CD4-positive, alpha-beta T cell treated with Interleukin-15 for 4 hours (primary cell): ENCODE measurements at places on chromosomes 6 and 20.

DNA sequence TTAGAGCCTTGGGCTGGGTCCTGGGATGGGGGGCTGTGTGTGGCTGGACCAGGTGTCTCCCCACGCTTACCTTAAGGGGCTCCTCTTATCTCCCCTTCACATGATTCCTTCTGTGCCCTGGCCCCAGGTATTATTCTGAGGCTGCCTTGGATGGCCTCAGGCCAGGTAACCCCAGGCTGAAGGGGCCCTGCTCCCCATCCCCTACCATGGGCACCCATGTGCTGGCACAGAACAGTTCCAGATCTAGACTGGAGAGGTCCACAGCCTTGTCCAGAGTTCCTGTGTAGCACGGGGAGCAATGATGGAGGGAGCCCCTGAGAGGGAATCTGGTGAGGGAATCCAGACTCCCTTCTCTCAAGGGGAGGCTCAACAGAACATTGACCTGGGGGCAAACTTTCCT lies 32.1 kb downstream of the MOCS1 start:
- DNase-seq, result no peak

DNA sequence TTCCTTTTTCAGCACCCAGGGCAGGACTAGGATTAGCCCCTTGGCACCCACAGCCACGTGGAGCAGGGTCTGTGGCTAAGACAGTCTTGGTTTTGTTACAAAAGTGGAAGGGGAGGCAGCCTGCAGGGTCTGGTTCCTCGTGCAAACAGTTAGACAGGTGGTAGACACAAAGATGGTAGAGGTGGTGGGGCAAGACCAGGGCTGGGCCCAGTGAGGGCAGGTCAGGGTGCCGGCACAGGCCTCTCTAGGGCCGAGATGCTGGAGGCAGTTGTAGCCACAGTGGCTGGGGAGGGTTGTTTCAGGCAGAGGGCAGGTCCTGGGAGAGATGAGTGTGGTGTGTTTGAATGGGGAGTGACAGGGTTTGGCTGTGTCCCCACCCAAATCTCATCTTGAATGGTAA lies 161.6 kb downstream of the SMOC2 start:
- DNase-seq, result no peak

DNA sequence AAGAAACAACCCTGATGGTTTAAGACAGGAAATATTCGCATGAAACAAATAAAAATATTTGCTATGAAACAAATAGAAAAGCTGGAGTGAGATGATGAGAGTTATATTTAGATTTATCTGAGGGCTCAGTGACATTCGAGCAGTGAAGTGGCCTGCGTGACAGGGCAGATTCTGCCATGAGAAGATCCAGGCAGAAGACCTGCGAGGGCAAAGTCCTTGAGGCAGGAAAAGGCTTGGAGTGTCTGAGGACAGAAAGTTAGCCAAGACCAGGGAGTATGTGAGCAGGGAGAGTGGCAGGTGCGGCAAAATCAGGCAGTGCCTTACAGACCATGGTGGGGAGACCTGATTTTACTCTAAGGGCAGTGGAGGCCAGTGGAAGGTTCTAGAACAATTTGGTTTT lies 66.9 kb upstream of the RIN2 start:
- no peak for DNase-seq

GRCh38 chr20:50215926-50216325 lies 25.3 kb downstream of the CEBPB start:
- DNase-seq, result no peak
